T follicular helper cell (primary cell): ENCODE measurements at places on chromosomes 5 and 9.

DNA sequence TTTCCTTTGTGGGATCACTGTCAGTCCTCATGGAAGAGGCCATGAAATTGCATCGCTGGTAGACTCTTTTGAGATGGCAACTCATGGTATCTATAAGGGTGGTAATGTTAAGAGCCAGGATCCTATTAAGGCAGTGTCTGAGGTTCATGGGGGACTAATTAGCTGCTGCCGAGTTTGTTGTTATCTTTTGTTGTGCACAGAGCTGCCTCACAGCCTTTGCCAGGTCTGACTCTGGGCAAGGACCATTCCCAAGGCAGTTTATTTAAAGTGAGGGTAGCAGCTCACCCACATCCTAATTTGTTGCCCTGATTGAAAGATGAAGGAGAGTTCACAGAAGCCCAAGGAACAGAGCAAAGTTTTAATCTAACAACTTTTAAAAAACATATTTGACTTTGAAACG is 7.9 kb downstream of the SMARCA2 start:
- no peak for DNase-seq

DNA sequence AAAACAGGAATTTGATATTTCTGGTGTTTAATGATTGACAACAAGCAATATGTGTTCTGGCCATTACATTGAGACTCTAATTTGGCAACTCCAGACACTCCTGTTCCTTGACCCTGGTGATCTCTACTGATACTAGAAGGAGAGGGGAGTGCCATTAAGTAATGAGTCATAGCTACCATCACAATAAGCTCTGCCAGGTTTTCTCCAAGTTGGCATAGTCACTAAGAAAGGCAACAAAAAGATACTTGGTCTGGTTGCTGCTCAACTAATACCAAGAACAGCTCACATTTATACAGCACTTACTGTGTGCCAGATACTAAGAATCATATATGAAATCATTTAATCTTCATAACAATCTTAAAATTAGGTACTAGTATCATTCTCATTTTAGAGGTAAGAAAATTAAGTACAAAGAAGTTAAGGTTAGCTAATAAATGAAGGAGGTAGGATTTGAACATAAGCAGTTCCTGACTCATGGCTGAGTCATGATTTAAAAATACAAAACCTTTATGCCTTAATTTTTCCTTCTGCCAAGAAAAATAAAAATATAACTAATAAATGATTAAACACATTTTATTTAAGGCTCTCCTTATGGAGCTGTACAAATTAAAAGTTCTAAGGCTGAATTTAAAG is 19.9 kb upstream of the PRXL2C start:
- no peak for DNase-seq

DNA sequence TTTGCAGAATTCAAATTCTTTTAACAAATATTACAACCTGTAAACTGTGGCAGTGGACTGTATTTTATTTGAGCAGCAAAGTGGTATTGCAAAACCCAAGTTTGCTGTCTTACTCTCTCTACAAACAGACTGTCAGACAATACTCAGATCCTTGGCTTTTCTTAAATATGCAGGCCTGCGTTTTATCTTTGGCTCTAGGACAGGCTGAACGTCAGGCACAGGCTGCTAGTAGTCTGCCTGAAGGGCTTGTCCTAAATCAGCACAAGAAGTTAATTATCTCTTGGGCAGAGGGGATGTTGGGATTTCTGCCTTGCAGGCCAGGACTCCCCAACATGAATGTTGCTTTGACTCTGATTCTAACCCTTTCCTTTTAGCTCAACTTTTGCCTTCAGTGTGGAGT is 147.5 kb downstream of the SLIT3 start:
- DNase-seq: no peak

DNA sequence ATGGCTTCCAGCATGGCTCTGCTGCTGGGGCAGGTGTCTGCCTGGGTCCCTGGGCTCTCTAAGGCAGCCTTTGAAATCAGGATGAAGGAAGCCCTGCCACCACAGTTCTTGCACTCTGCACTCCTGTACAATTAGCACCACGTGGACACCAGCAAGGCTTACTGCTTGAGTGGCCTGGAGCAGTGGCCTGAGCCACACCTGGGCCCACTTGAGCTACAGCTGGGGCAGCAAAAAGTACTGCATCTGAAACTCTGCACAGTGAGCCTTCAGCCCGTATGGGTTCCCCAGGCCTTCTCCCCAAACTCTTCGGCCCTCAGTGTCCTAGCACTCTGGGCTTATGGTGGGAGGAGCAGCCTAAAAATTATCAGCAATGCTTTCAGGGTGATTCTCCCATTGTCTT is 8.0 kb upstream of the INIP start:
- DNase-seq: no peak

GRCh38 chr9:12722131-12722530 is 28.9 kb downstream of the TYRP1 start:
- no peak for DNase-seq

DNA sequence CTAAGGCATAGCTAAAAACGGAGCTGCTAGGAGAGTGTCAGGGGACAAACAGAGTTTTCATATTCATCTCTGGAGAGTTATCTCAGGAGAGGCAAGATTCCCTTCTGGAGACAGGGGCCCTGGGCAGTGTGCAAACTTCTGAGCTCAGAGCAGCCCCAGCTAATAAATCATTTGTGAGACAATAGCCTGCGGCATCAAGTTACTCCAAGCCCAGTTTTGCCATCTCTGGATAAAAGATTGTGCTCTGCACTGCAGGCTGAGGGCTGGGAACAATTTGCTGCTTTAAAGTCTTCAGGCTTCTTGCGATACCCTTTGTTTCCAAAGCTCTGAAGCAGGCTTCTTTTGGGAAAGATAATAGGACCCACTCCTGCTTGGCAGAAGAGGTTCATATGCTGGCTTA is 164.3 kb upstream of the BRINP1 start:
- DNase-seq: no peak

- DNase-seq: no peak
Measured at GRCh38 chr5:154573011-154573410, 95.0 kb upstream of the HAND1 start.

- DNase-seq: no peak
Measured at GRCh38 chr9:123926941-123927340, 3.0 kb downstream of the DENND1A start.

DNA sequence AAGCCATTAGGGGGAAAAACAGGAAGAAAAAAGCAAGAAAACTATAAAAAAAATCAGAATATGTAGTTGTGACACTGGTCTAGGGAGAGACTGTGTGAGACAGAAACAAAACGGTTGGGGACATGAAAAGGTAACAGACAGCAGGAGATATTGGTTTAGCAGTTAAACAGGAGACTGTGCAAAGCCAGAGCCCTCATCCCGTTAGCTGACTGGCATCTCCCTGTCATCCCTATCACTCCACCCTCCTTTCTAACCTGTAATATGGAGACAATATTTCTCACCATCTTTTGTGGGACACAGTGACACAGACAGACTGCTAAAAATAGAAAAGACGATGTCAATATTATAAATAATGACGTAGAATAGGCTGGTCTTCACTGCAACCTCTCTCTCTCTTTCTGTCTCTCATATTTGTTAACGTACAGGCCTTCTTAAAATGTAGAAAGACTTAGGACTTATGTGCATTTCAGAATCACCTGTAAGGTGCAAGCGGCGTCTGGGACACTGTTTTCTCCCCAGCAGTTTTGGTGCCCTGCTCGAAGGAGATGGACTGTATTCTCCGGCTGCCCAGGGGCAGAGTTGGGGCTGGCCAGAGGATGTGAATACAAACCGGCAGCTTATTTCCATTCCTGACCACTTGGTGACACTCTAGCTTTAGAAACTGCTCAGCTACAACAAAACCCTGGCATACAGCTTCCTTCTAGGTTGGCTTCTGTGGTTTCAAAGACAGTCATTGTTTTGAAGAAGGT is 190.6 kb downstream of the MAT2B start:
- DNase-seq: no peak

- DNase-seq: no peak
Measured at GRCh38 chr5:73943397-73943796, 317.4 kb downstream of the ARHGEF28 start.

- DNase-seq: no peak
Measured at GRCh38 chr5:145921211-145921610, 15.2 kb upstream of the SH3RF2 start.

DNA sequence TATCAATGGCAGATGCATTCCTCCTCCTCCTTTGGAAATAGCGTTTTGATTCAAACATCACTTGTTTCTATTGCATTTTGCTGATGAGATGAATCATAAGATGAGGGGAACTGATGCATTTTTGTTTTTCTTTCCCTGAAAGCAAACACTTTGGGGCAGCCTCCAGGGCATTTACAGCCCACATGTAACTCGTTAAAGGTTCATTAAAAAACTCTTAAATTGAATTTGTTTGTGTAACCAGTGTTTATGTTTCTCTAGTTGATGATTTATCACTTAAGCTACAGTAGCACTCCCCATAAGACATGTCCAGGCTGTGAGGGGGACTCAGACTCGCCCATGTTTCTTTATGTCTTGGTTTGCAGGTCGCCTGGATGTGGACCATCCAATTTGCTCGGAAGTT is 246.1 kb upstream of the ANKH start:
- no peak for DNase-seq

DNA sequence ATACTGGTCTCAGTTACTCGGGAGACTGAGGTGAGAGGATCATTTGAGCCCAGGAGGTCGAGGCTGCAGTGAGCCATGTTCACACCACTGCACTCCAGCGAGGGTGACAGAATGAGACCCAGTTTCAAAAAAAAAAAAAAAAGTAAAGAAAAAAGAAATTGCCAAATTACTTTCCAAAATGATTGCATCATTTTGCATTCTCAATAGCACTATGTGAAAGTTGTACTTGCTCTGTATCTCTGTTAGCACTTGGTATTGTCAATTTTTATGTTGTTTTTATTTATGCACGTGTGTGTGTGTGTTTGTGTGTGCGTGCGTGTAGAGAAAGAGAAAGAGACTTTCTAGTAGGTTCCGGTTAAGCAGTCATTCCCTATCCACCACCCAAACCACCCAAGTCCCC is 328.4 kb downstream of the RAB3C start:
- no peak for DNase-seq

DNA sequence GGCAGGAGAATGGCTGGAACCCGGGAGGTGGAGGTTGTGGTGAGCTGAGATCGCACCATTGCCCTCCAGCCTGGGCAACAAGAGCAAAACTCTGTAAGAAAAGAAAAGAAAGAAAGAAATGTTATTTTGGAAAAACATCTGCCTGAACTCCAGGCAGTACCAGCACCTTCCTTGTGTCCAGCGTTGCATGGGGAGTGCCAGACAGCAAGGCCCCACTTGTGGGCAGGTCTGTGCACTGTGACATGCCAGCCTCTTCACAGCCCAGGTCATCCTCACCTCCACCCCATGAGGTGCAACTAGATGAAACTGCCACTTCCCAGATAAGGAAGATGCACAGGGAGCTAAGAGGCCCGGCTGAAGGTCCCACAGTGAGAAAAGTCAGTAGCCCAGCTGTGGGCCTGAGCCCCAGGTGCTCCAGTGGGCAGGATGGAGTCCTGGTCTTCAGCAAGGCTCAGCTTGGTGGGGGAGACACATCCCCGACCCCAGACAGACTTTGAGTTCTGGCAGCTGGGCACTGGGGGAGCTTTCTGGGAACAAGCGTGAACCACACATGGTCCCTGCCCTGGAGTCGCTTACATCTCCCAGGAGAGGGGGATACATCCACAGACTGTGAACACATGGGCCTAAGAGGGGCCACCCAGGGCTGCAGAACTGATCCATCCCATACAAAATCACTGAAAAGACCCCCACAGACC is 146.9 kb upstream of the IER5L start:
- no peak for DNase-seq

GRCh38 chr5:172901012-172901780 is 58.0 kb upstream of the RPL26L1 start:
- no peak for DNase-seq

GRCh38 chr5:22431406-22431805 is 421.7 kb downstream of the CDH12 start:
- no peak for DNase-seq

- no peak for DNase-seq
Measured at GRCh38 chr5:71778678-71779276, 59.7 kb downstream of the CARTPT start.

GRCh38 chr9:3419893-3420292 is 105.9 kb downstream of the RFX3 start:
- no peak for DNase-seq

GRCh38 chr5:123964884-123965283 is 452.9 kb downstream of the CSNK1G3 start:
- no peak for DNase-seq

GRCh38 chr5:91142819-91143218 is 240.3 kb downstream of the ARRDC3 start:
- DNase-seq: no peak

GRCh38 chr5:147892696-147893296 is 13.5 kb downstream of the C5orf46 start:
- no peak for DNase-seq

GRCh38 chr9:76707510-76707909 is 56.7 kb upstream of the PCA3 start:
- DNase-seq: no peak

DNA sequence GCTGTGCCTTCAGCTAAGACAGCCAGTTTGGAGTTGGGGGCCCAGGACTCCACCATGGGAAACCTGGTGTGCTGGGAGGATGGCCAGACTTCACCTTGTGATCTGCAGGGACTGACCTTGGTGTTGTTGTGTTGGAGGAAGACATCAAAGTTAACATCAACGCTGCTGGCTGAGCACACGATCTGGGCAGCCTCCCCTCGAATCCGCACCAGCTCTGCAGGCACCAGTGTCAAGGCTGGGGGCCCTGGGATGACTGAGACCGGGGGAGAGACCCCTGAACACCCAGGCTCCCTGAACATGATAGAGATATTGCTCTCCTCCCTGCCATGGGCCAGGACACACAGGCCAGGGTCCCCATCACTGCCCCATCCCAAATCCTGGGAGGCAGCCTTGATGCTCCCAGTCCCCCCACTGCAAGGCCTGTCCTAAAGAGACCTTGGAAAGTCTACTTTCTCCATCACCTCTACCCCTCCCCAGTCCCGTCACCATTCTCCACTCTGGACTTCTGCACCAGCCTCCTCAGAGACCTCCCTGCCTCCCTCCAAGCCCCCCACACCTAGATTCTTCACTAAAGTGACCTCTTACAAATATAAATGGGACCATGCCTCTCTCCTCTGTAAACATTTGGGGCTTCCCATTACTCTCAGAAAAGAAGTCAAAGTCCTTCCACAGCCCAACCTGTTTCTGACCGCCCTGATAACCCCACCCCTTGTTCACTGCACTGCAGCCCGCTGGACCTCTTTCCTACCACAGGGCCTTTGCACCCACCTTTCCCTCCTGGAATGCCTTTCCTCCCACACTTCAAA is 8.2 kb downstream of the CSF1R start:
- DNase-seq: no peak

GRCh38 chr9:135299239-135299590 is 180.4 kb upstream of the PPP1R26 start:
- no peak for DNase-seq

GRCh38 chr5:15463231-15463980 is 36.6 kb upstream of the FBXL7 start:
- DNase-seq: no peak

DNA sequence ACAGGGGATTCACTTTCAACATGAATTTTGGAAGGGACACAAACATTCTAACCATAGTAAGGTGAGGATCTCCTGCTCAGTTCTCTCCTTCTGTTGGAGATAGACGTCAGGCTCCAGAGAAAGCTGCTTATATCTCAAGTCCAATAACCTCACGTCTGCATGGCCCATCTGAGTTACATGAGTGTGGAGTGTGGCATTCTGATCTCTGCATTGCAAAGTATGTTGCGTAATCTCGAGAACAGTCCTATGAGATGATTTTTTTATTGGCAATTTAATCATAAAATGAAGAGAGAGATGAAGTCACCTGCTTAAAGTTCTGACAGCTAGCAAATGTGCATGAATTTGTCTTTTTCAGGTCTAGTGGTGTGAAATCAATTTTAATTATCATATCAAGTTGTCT is 118.8 kb downstream of the SLC12A2 start:
- no peak for DNase-seq
